AG04450 (cell line): ENCODE measurements at places on chromosomes 11 and 22. TPM values are rescaled to one million over a fixed set of nuclear protein-coding genes. Genes with fewer than 3 reads are reported as not detected.

Gene IFITM2
- 219 and 367 TPM in 2 replicates for polyA plus RNA-seq

DNA sequence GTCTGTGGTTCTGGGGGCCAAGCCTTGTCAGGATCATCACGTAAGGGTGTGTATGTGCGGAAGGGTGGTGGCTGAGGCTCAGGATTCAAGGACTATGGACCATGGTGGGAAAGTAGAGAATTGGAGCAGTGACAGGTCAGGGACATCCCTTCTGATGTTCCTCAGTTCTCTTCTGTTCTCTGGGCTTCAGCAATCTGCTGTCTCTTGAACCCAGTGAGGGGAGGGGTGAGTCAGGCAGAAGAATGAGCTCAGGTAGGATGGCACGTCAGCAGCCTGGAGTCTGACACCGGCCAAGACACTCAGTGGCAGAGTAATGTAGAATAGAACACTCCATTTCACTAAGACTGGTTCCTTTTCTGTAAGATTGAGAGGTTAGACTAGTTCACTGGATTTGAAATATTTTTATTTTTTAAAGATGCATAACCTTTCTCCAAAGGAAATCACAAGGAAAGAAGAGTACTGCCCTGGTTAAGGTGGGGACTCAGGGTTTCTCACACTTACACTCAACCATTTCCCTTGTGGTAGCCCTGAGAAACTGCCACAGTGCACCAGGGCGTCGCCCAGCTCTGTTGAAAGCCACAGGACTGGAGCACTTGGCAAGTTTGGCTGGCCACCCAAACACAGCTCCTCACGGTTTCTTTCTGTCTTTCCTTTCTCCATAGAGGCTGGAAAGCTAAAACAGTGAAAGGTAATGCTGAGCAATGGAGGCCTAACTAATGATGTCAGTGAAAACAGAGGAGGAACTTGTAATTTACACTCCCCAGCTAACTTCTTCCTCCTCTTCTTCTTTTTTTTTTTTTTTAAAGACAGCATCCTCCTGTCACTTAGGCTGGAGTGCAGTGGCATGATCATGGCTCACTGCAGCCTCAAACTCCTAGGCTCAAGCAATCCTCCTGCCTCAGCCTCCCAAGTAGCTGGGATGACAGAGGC is 23.1 kb upstream of the MICAL2 start:
- no peak for DNase-seq

DNA sequence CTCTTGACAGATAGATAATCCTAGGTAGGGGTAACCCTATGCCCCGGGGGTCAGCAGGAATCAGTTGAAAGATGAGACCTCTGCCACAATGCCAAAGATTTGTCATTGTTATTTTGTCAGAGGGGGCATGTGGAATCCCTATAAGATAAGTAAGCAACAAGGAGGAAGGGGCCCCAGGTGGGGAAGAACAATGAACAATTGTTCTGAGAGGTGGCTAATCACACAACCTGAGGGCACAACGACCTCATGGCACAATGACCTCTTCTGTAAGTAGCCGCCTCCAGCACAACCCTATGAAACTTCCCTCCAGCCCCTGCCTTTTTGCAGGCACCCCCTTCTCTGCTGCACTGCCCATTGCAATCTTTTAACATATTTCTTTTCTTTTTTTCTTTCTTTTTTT is 11.8 kb upstream of the FBLN1 start:
- DNase-seq, result no peak

GRCh38 chr22:45804319-45804985 is 132.8 kb downstream of the ATXN10 start:
- DNase-seq, result no peak

DNA sequence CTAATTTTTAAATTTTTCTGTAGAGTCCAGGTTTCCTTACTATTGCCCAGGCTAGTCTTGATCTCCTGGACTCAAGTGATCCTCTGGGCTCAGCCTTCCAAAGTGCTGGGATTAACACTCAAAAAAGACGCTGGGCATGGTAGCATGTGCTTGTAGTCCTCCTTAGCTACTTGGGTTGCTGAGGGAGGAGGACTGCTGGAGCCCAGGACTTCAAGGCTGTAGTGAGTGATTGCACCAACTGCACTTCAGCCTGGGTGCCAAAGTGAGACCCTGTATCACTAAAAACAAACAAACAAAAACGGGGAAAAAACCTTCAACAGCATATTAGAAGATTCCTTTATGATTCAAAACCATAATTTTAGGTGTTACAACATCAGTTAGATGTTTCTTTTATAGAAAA is 44.6 kb downstream of the RSF1 start:
- no peak for DNase-seq

DNA sequence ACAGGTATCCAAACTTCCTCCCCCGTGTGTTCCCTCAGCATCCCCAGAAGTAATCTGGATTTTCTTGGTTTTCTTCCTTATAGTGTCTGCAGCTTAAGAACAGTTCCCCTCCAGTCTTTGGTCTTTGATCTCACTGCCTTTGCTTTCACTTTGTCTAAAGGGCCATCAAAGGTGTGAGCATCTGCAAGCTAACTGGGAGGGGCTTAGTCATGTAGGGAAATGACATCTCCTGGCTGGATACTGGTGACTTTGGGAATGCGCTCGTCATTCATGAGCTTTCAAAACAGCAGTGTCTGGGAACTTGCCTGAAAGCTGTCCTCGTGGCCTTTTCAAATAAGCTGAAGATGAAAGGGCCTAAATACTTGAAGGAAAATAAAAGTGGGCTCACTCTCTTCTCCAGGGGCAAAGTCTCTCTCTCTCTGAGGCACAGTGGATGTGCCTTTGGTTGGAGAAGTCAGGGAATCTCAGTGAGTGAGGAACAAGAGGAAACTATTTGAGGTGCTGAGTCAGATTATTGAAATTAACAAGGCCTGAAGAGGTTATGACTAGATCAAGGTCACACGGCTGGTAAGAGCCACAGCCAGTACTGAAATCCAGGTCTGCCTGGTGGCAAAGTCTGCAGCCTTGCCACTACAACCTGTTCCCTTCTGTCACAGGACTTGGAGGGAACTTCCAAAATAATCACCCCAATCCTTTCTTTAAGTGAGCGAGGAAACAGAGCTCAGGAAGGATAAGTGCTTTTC is 45.6 kb upstream of the TENM4 start:
- no peak for DNase-seq

DNA sequence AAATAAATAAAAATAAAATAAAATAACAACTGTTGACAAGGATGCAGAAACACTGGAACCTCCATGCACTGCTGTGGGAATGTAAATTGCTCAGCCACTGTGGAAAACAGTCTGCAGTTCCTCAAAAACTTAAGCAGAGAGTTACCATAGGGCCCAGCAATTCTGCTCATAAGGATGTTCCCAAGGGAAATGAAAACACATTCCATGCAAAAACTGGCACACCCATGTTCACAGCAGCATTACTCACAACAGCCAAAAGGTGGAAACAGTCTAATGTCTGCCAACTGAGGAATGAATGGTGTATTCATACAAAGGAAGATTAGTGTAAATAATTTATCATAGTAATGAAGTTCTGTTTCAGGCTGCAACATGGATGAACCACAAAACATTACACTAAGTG is 3.2 kb upstream of the KRTAP5-10 start:
- no peak for DNase-seq
